ENCODE measurements at places on chromosomes 6 and 20. TPM values are rescaled to one million over a fixed set of nuclear protein-coding genes. Genes with fewer than 3 reads are reported as not detected.

GRCh38 chr6:4347877-4348276 lies 212.5 kb upstream of the ECI2 start:
- no peak for DNase-seq

The NRN1 gene
- total RNA-seq: 66.5 TPM

The FOXF2 gene
- total RNA-seq: 0.22 TPM

- DNase-seq: no peak
Measured at GRCh38 chr6:145844933-145845540, 30.4 kb upstream of the FBXO30 start.

The NKAPL gene
- total RNA-seq: 2.4 TPM

DNA sequence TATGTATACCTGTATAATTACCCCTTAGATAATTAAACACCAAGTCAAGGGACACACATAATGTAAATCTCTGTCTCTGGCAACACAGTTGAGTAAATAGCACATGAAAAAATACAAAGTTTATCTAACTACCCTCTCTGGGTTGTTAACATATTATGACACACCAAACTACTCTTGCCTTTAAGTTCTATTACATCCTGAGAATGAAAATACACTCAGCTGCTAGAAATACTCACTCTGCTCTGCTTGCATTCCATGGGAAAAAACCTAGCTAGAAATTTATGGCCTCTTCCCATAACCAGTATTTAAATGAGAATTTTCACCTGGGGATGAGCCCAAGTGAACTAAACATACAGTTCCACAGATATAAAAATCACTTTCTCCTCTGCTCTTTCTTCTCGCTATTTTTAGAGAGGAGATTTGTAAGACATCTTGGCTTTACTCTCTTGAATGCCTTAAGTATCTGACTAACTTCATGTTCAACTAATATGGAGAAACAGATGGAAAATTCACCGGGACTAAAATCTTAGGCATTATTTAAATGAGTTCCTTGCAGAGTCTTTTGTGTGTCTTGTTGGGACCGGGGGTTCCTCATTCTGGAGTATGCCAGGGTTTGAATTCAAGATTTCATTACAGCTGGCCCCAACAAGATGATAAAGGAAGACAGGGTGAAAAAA lies 140.9 kb downstream of the GJA10 start:
- no peak for DNase-seq

The SDC4 gene
- total RNA-seq: 72.5 TPM

DNA sequence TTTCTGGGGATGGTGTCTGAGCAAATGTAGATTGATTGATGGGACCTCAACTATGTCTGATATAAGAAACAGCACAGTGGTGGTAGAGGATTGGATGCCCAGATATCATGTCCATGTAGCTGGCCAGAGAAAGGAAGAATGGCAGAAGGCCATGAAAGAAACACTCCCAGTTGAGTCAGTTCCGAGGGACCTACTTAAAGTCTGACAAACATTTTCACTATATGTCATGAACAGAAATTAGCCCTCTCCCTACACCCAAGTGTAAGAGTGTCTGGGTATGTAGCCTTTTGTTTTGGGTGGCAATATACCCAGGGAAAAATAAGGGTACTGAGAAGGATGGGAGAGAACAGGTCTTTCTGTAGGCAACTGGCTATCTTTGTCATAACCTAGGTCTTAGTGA lies 434.2 kb downstream of the BCKDHB start:
- no peak for DNase-seq

DNA sequence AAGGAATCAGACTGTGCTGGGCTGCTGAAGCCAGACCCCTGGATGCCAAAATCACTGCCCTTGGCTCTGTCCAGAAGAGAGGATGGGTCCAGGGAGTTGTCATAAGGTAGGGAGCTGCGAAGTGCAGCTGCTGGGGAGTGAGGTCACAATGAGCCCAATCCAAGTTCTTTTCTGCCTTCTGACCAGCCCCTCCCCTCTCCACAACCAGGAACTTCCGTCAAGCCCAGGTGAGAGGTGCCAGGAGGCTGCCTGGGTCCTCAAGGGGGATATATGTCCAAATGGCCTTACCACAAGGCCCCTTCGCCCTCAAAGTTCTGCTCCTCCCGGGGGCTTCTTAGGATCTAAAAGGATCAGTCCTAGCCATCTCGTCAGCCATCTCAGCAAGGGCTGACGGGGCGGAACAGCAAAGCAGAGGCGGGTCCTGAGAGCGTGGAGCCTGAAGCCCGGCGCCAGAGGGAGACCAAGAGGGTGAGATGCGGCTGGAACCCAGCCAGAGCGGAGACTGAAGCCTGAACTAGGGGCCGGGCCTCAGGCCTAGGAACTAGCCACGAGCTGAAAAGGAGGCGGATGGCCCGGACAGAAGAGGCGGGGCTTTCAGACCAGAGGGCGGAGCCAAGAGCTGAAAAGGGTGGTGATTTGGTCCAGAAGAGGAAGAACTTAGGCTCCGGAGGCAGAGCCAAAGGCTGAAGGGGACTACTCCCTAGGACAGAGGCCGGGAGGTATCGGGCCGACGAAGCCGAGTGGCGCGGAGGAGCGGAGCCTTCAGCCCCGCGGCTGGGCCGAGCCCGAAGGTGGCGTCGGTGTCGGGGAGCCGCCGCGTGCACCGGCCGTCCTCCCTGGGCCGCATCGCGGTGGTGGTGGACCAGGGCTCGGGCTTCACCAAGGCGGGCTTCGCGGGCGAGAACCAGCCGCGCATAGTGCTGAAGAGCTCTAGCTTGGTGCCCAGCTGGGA lies at the start of gene ACTL10:
Gene ACTL10 (plus strand): TSS at position 651 of the 952 bp plus-strand sequence. CDS start 555 bp downstream, outside the sequence.
- peak; percentile 98 for DNase-seq

The GABRR1 gene
- total RNA-seq: not detected

DNA sequence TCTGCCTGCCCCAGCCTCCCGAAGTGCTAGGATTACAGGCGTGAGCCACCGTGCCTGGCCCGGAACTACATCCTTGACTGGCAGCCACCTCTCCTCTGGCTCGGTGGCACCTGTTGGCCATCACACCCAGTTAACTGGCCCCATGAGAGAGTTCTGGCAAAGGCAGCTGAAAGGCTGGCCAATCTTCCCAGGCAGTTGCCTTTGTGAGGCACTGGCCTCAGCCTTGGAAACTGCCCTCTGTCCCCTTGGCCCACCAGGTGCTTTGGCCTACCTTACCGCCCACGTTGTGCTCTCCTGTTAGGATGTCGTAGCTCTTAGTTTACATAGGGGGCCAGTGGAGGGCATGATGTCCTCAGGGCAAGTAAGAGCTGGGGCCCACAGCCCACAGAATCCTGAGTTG lies 9.6 kb upstream of the MANBAL start:
- no peak for DNase-seq

The VSX1 gene
- total RNA-seq: not detected

- no peak for DNase-seq
Measured at GRCh38 chr20:14800707-14801425, 463.5 kb upstream of the FLRT3 start.

DNA sequence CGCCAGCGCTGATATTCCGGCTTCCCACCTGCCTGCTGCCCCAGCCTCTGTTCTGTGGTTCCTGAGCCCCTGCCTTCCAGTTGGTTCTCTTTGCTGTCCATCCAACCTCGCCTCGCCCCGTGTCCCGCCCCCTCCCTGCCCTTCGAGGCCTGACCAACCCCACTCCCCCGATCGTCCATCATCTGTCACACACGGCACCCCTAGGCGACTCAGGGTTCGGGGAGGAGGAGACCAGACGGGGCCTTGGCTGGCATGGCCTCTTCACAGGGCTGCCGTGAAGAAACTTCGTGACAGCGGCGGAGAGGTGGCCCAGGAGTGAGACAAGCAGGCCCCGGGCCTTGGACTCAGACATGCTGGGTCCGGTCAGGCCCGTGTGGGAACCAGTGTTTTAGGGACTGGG lies 226.1 kb downstream of the QKI start:
- no peak for DNase-seq

DNA sequence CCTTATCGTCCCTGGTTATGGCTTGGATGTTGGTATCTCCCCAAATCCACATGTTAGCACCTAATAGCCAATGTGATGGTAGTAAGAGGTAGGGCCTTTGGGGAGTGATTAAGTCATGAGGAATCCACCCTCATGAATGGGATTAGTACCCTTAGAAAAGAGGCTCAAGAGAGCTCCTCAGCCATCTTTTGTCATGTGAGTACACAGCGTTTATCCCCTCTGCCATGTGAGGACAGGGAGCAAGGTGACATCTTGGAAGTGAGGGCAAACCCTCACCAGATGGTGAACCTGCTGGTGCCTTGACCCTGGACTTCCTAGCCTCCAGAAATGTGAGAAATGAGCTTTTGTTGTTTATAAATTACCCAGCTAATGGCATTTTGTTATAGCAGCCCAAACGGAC lies 16.1 kb upstream of the SIRPB2 start:
- no peak for DNase-seq
